Heart right ventricle (tissue), 16 donors: ENCODE measurements at places on chromosomes 2 and 18.

- DNase-seq: no peak
These were observed 131.6 kb upstream of the SCN7A start for GRCh38 chr2:166625670-166626069.

DNA sequence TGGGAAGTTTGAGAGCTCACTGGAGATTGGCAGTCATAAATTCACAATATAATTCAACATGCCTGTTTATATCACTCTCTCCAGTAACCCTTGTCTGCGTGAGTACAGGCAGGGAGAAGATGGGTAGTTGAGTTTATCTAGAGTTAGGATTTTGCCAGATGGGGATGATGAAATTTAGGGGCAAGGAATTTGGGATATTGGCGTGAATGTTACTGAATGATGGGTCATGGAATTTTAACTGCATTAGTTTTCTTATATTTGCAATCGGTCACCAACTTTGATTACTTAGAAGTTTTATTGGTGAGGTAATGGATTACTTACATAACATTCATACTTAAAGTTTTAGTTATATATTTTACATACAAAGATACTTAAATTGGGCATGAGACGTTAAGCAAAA lies 35.1 kb downstream of the SANBR start:
- DNase-seq: no peak

GRCh38 chr18:25453556-25454269 lies 101.7 kb upstream of the ZNF521 start:
- no peak for DNase-seq

DNA sequence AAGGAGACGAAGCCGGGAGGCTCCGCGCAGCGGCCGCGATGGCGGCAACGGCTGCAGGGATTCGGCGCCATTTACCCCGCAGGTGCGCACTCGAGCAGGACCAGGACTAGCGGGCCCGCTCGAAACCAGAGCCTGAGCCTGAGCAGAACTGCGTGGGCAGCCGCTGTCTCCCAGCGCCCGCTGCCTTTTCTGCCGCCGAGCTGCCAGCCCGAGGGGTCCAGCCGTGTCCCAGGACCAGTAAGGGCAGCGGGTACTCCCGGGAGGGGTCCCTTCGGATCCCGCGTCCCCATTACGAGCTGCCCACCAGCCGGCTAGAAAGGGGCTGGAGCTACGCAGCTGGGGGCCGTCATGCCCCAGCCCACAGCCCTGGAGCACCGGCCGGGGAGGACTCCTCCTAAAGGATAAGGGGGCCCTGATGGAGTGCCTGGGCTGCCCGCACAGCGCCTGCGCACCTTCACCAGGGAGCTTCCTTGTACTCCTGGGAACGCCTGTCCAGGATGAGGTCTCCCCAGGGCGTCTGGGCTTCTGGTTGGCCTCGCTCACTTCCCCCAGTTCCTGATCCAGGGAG lies 9.9 kb downstream of the ALPP start:
- DNase-seq: no peak

DNA sequence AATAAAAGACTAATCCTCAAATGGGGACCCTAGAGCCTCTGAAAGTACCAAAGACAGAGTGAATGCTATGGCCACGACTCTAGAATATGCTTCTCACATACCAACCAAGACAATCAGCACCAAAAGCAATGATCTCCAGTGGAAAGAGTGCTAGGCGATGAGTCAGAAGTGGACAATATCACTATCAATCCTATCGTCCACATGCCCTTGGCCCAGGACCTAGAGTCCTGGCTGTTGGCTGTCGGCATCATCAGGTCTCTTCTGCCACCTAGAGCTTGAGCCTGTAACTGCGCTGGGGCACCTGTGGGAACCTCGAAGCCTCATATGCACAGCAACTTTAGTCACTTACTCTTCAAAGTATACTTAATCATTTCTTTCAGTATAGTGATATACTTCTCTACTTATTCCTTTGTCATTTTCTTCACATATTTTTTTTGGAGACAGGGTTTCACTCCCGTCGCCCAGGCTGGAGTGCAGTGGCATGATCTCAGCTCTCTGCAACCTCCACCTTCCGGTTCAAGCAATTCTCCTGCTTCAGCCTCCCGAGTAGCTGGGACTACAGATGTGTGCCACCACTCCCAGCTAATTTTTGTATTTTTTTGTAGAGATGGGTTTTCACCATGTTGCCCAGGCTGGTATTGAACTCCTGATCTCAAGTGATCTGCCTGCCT lies 29.7 kb downstream of the NOL10 start:
- DNase-seq: peak; percentile 37

DNA sequence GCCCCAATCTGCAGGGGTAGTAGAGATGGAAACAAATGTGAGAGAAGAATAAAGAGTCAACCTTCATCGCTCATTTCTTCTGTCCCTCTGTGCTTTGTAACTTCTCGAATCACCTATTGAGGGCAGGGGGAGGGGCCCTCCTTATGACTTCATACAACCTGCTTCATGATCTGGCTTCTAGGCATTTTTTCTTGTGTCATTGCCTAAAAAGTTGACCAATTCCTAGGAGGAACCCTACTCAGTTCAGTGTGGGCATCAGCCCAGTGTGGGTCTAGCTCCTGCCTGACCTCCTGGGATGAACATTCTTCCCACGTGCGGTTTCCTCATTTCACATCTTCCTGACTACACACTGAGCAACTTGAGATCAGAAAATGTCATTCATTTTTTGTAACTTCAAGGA lies 46.3 kb upstream of the CREB1 start:
- DNase-seq: no peak

DNA sequence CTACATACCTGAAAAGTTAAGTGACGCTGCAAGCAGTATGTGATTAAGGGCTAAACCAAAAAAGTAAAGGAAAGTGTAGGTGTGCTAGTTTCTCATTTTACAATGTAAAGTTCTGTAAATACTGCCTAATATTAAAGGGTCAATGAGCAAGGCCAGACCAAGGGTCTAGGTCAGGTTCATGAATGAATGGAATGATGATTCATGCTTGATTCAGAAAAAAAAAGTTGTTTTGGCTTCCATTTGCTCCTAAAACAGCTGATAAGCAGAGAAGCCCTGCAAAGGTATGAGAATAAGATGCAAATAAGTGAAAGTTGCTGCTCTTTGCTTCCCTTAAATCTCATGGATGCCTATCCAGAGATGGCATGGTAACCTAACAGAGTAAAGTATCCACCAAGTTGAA lies 61.3 kb downstream of the PTRHD1 start:
- DNase-seq: no peak

GRCh38 chr18:79944746-79945117 lies 6.7 kb downstream of the SLC66A2 start:
- DNase-seq: no peak

GRCh38 chr2:72625366-72625765 lies 200.5 kb downstream of the EXOC6B start:
- no peak for DNase-seq

DNA sequence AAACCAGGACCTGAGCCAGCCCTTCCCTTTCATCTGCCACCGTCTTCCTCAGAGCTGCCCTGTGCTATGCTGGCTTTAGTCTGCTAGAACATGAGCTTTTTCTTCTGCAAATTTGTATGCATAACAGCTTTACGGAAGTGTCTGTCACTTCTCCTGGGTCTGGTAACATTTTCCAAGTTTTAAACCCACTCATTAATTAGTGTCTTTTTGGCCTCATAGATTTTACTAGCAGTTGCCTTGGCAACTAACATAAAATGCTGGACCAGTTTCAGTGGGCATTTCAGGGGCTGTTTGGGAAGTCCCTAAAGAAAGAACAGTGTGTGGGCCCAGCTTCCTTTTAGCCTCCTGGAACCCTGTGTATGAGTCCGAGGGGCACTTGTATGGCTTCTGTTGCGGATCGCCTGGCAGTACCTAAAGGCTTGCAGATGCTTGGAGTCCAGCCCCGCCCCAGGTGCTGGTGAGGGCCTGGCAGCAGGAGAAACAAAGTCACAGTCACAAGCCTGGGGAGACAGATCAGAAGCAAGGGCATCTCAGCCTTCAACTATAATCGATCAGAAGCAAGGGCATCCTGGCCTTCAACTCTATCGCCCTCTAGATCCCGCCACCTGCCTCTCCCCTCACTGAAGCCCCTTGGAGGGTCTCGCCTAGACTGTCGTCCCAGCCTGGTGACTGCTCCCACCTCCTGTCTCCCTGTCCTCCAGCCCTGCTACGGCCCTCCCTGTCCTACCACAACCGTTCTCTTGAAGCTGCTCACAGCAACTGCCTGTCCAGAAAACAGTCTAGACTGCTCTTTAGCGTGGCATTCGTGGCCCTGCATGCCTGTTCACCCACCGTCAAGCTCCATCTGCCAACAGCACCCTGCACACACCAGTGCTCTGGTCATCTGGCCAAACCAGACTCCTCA lies 36.8 kb upstream of the MAPRE3 start:
- no peak for DNase-seq

DNA sequence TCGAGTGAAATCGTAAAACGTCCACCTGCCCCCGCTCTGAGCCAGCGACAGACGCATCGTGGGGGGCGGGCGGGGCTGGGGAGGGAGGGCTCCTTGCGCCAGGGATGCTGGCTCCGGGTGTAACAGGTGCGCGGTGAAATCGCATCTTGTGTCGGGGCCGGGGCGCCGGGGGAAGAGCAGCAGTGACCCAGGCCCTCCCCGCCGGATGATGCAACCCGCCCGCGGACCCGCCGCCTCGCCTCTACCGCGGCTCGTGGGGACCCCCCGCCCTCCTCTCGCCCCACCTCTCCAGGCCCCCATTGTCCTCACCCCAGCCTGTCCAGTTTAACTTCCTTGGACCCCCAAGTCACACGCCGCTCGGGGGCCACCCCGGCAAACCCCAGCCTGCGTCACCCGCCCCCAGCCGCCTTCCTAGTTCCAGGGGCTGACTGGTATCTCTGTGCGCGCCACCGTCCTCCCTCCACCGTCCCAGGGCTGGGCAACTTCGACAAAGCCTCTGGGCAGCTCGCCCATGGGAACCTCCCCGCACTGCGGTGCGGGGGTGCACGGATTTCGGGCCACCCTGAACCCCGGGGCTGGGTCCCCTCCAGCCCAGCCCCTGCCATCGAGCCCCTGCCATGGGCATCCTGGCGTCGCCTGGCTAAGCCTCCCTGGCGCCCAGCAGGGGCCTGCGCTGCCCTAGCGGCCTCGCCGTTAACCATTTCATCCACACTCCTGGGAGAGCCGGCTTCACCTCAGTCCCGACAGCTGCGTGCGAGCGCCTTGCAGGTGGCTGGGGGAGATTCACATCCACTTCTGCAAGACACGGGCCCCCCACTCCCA lies 799 bp upstream of the KIF1A start:
- no peak for DNase-seq

DNA sequence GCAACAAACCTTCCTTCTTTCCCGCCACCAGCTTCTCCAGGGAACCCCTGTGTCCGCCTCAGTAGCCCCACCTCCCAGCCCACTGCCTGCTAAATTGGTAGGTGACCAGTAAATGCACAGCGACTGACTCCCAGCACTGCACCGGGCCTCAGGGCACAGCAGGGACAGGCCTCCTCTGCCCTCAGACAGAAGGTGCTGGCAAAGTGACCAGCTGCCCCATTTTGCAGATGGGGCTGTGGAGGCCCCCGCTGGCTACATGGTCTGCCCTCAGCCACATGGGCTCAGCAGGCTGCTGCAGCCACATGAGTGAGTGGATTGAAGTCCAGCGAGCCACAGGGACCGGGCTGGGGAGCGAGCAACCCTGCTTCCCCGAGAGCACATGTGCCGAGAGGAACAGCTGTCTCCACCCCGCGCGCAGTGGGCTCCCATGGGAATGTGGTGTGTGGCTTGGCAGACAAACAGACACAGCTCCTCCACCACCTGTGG lies 7.8 kb upstream of the NPPC start:
- peak; percentile 77 for DNase-seq

GRCh38 chr2:66869076-66869475 lies 434.2 kb downstream of the MEIS1 start:
- no peak for DNase-seq

GRCh38 chr18:76488190-76488589 lies 6.9 kb downstream of the ZNF516 start:
- DNase-seq: no peak

GRCh38 chr2:9472511-9472910 lies 1.8 kb upstream of the IAH1 start:
- no peak for DNase-seq
